Choroid plexus epithelial cell (primary cell): ENCODE measurements at places on chromosomes 6 and 20.
A peak's percentile ranks its signal among the peaks of the same experiment; 100 is the strongest.

GRCh38 chr6:28488916-28489365 lies 26.7 kb downstream of the GPX6 start:
- peak; percentile 83 for DNase-seq

- DNase-seq = no peak
Observed at GRCh38 chr20:53088786-53089185, 116.6 kb downstream of the TSHZ2 start.

DNA sequence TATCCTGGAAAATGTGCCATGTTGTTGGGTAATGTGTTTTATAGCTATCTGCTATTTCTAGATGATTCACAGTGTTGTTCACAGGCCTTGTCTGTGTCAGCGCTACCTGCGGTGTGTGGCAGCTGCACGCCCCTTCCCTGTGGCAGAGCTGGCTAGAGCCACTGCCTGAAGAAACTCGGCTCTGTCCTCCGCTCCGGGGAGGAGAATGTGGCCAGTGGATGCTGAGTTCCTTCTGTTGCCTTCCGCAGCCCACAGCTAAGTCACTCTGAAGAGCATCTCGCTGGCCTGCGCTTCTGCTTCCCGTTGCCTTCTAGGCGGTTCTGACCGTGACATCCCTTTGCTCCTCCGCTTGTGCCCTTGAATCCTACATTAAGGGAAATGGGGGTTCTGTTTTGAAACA lies 135.1 kb downstream of the PLG start:
- no peak for DNase-seq

DNA sequence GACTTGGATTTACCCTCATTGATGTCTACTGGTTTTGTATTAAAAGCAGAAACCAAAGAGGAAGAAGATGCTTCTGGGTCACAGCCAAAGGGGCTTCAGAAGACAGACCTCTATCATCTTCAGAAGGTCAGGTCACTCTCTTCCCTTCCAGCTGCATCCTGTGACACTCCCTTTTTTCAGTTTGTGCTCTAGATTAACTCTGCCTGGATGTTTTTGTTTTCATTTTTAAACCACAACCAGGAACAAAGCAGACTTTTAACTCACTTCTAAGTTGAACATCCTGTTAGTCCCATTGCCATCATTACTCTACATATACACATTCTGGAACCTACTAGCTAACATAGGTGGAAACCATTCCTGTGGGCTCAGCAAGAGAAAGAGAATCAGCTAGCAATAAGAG lies 45.2 kb downstream of the AKIRIN2 start:
- peak; percentile 45 for DNase-seq

GRCh38 chr20:8664778-8665177 lies 404.1 kb upstream of the PLCB4 start:
- no peak for DNase-seq

DNA sequence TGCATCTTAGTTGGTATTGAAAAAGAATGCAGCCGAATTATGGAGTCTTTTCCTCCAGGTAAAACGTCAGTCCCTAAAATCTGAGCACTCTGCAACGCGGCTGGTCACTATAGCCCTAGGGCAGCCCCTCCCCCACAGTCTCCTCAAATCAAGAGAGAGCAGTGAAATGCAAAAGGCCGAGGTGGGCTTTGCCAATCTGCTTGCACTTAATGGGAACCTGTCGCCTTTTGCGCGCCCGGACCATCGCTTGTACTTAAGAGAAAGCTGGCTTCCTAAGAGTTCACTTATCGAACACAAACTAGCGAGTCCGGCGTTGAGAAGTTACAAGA lies 447 bp downstream of the MCM3 start:
- peak; percentile 37 for DNase-seq

- no peak for DNase-seq
Observed at GRCh38 chr6:146739696-146740095, 140.9 kb downstream of the ADGB start.

- peak; percentile 71 for DNase-seq
Observed at GRCh38 chr6:157461000-157461915, 80.3 kb downstream of the ZDHHC14 start.

GRCh38 chr6:4253604-4254231 lies 118.3 kb upstream of the ECI2 start:
- peak; percentile 88 for DNase-seq

- no peak for DNase-seq
Observed at GRCh38 chr20:3473944-3474343, 3.1 kb downstream of the ATRN start.

DNA sequence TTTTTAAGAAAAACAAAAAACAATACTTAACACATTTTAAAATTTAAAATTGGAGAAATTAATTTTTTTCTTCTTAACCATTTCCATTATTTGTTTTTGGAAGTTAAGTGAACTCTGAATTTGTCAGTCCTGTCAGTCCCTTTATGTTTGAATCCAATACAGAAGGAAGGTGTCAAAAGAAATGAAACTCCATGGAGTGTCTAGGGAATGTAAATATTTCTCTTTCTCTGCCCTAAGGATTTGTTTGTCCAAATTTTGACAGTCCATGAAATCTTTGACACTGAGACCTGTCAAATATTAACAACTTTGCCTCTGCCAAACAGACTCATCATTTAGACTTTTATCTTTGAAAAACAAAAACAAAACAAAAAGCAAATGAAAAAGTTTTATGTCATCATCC lies 166.4 kb downstream of the EPHA7 start:
- DNase-seq = no peak

DNA sequence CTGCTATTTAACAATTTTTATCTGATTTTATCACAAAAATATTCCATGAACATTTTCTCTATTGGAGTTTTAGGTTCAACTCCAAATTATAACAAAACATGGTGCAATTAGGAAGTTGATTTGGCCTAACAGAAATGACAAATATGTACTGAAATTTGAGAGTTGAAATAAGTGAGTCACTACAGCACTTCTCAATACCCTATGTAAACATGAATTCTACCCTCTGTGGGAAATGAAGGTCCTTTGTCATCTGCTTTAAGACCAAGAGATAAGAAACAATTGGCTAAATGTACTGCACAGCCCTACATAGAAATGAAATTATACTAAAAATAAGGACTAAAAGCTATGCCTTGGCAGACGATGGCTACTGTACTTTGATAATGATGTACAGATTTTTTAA lies 86.2 kb upstream of the BEND6 start:
- peak; percentile 93 for DNase-seq

- DNase-seq = peak; percentile 13
Observed at GRCh38 chr6:134161041-134161440, 108.6 kb upstream of the SLC2A12 start.

DNA sequence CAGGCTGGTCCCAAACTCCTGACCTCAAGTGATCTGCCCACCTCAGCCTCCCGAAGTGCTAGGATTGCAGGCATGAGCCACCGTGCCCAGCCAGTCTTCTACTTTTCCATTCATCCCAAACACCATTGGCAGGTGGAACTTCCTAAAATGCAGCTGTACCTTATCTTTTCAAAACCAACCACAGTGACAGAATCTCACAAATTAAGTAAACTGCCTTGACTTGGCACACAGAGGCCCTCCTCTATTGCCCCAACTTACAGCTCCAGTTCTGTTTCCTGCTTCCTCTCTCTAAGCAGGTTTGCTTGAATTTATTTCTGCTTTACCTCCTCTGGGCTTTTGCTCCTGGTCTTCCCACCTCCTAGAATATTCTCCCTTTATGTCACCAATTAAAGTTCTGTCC lies 7.6 kb downstream of the MYB start:
- DNase-seq = no peak

GRCh38 chr6:18327626-18328025 lies 59.5 kb upstream of the RNF144B start:
- DNase-seq = no peak

DNA sequence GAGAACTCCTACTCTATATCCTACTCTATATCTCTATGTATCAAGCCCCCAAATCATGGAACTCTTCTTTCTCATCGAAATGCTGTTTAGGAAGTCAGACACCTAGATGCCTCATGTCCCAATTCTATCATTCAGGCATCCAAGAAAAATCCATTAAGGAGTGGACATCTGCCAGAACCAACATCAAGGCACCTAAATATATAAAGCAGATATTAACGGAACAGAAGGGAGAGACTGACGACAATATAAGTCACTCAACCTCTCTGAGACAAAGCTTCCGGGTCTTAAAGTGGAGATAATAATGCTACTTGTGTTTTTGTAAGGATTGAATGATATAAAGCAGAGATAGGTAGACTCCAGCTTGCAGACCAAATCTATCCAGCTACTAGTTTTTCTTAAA lies 241.5 kb downstream of the NFATC2 start:
- DNase-seq = no peak

GRCh38 chr6:5071216-5071615 lies 13.9 kb upstream of the PPP1R3G start:
- DNase-seq = no peak

DNA sequence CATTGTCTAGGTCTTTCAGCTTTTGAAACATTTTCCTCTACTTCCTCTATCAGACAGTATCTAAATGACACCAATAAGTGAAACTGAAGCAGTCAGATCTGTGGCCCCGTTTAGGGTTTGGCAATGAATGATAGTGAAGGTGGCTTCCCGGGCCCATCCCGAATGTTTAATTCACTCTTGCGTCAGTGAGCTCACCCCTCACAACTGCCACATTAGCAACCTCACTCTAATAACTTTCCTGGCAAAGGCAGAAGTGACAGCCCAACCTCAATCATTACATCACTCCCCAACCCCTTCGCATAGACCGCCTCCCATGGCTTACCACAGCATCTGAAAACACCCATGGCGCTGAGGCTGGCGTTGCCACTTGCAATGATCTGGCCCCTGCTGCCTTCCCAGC lies 92.4 kb upstream of the CD83 start:
- DNase-seq = no peak

DNA sequence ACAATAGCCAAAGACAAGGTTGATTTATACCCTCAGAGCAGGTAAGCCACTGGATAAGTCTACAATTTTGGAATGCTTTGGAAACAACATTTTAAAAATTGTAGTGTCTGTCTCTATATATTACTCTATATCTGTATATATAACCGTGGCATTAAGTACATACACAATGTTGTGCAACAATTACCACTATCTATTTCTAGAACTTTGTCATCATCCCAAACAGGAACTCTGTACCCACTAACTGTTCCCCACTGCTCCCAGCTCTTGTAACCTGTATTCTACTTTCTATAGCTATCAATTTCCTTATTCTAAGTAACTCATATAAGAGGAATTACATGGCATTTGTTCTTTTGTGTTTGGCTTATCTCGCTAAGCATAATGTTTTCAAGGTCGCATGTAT lies 78.2 kb upstream of the ASCC3 start:
- DNase-seq = no peak

- no peak for DNase-seq
Observed at GRCh38 chr20:54337144-54337543, 129.3 kb downstream of the PFDN4 start.

- no peak for DNase-seq
Observed at GRCh38 chr20:44018942-44019637, 104.4 kb downstream of the TOX2 start.

- DNase-seq = no peak
Observed at GRCh38 chr20:44856856-44857448, 28.6 kb upstream of the YWHAB start.

- peak; percentile 56 for DNase-seq
Observed at GRCh38 chr20:35953387-35954199, 709 bp downstream of the SCAND1 start.

- no peak for DNase-seq
Observed at GRCh38 chr6:169362501-169363121, 109.0 kb upstream of the THBS2 start.

DNA sequence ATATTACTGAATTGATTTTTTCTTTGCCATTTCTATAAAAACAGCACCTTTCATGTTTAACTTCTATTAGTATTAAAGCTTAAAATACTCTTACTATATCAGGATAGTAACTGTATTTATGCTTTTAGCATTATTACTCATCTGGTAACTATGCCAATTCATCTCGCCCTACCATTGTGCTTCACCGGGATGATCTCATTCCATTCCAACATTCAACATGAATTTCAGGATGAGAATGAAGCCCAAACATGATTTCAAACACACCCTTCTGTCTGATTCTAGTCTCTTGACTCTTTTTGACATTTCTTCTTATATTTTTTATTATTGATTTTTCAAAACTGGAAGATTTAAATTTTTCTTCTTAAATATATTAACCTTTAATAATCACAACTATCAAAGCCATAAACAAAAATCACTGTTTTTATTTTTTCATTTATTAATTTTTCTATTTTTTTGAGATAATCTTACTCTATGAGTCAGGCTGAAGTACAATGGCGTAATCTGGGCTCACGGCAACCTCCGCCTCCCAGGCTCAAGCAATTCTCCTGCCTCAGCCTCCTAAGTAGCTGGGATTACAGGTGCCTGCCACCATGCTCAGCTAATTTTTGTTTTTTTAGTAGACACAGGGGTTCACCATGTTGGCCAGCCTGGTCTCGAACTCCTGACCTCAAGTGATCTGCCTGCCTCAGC lies 46.7 kb downstream of the GJA1 start:
- peak; percentile 73 for DNase-seq
